ENCODE measurements at places on chromosomes 2 and 18.

DNA sequence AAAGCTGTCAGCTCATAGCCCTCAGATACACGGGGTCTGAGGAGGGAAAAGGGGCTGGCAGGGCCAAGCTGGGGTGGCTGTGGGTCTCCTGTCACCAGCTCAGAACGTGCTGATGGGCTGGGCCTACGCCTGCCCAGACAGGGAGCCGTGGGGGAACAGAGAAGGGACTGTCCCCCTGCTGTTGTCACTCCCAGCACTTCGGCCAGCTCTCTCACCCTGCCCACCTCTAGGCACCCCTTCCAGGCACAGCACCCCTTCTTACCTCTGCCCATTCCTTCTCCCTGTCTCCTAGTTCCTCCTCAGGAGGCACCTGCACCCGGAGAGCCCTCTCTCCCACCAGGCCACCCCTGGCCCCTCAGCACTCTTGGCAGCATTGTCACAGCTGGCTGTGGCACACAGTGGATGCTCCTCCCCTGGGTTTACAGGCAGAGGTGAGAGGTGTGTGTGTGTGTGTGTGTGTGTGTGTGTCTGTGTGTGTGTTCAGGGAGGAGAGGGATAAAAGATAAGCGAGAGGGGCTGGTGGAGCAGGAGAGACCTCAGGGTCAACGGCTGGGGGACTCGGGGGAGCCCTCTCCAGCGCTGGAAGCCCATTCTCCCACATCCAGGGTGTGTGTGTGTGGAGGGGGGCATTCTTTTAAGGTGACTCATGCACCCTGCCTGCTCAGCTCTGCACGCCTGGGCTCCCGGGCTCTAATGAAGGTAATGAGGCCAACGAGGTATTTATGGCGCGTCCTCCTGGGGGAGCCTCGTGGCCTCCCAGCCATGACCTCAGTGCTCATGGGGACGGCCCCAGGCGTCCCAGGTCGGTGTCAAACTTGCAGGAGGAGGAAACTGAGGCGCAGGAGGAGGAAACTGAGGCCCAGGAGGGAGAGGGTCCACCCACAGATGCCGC, 66.1 kb upstream of the SMAD7 start:
- DNase-seq: no peak

DNA sequence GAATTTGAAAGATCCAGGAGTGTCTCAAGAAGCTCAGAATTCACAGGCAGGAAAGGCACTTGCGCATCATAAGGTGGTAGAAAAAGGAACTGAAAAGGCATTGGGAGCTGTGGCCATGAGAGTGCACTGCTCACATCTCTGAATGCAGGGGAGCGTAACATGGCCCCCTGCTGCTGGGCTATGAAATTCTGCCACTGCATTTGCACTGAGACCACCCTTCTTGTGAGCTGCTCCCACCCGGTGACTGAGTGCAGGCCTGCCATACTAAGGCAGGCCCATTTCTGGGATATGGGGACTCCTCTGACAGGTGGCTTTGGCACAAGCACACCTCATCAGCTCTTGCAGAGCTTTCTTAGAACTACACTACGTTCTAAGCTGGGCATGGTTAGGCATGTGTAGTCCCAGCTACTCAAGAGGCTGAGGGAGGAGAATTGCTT, 25.3 kb upstream of the STARD7 start:
- DNase-seq: no peak

- no peak for DNase-seq
Observed at GRCh38 chr2:149115781-149116180, 77.3 kb downstream of the LYPD6B start.

DNA sequence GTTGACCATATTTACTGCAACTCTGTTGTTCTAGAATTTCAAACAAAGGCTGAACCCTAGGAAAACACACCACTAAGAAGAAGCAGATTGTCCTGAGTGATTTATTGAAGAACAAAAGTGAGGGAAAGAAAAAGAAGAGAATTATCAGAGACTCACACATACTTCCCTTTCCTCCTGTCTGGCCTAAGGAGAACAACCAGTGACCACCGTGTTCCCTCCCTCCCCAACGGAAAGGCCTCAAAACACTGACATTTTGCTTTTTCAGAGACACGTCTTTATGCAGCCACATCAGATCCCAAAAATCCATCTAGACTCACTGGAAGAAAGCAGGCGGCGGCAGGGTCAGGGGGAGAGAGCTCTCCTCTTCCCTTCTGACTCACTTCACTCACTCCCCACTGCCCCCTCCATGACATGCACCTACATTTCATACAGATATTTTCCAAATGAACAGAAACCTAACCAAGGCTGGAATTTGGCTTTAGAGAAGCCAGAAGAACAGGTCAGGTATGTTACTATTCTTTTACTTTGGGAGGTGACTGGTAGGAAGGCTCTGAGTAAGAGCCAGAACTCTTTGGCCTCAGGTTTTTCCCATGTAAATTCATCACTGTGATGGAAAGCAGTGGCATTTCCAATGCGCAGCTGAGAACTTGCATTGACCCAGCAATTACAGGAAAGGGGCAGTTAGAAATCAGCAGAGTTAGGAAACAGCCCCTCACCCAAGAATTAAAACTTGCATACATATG, 169.9 kb downstream of the BCL11A start:
- DNase-seq: no peak

GRCh38 chr18:62187543-62188510, 772 bp downstream of the RELCH start:
- peak; percentile 4 for DNase-seq
